T-cell (primary cell): ENCODE measurements at places on chromosomes 12 and 14.

- DNase-seq, result peak; percentile 10
These were observed 3.0 kb downstream of the KRT73 start for GRCh38 chr12:52615208-52615868.

DNA sequence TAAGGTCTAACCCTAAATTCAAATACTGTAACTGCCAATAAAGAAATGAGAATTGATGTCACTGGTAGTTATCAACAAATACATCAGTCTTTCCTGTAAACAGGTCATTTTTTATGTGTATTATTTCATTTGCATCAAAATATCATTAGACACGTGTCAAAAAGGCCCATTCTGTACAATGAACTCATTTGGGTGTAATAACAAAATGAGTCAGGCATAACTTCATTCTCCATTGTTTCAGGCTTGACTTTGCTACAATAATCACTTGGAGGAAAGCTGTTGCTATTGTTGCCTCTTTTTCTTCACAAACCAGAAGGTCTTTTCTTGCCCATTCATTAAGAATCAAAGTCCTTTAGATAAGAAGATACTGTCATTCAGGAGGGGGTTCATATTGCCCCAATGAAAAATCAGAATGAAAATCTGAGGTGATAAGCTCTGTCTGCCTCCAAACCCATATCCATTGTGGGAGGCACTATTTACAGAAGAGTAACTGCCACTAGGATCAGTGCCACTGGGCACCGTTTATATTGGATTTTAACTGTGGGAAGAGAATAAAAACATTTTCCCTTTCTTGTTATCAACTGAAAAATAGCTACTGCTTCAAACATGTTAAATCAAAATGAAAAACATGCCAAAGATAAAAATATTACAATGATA is 10.1 kb downstream of the ENTPD5 start:
- DNase-seq, result no peak

DNA sequence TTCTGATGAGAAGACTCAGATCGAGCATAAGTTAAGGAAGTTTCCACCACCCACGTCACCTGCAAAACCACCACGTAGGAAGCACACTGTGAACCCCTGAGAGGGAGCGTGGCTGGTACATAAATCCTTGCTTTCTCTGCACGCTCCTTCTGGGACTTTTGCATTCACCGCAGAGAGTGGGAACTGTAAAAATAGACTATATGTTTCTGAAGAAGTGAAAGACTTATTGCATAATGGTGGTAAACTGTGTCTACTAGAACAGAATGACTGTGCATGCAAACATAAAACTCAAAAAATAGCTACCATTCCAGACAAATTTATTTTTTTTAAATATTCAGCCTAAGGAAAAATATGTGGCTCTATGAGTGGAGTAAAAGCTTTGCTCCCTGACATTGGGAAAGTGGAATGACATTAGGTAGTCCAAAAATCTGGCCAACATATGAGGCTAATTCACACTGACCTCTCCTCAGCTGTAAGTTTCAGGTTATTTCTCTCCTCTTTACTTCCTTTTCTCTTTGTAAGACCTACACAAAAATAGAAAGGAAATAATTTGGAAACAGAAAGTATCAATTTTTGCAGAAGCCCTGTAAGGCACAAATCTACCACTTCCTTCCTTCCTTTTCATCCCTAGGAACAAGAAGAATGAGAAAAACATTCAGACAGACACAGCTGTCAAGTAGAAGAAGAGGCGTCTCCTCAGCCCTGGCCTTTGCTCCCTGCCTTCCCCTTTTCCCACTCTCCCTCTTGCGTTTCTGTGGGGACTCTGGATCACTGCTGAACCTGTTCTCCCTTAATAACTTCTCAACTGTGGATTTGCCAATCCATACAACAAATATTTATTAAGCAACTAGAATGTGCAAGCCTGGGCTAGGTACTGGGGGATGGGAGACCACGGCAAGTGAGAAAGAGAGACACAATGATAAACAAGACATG is 264.3 kb upstream of the FOXN3 start:
- DNase-seq, result no peak

DNA sequence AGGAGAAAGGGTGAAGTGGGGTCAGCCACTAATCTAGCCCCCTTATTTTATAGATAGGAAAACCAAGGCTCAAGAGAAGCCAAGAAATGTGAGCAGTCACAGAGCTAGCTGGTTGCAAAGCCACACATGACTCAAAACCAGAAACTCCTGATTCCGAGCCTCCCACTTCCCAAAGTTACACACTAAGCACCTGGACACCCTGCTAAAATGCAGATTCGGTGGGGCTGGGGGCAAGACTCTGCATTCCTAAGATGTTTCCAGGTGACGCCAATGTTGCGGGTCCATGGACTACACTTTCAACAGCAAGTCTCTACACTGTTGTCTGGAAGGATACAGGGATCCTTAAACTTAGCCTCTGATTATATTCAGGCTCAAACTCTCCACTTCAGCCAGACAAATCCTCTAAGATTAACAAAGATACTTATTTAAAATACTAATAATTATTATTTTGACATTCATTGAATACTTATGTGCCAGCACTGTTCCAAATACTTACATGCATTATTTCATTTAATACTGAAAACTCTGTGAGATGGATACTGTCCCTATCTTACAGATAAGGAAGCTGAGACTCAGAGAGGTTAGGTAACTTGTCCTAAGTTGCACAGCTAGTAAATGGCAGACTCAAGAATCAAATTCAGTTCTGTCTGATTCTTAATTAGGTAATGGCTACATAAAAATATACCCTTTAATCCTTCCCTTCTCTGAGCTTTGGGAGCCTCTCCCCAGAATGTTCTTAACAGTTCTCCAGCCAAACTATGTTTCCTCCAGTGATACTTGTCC is 81.4 kb downstream of the CRACR2A start:
- DNase-seq, result no peak

DNA sequence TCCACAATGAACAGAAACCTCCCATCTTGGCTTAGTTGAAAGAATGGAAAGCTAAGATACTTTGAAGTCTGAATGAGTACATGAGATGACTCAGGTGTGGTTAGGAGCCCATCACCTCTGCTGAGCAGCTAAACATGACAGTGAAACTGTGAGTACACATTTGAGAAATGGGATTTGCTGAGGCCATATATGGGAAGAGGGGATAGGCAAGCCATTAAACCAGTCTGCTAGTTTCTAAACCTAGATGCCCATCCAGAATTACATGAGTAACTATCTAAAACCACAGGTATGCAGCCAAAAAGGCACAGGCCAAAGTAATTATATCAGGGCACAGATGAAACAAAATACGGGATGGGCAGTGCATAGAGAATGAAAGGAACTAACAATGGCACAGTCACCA is 41.2 kb downstream of the NKX2-1 start:
- no peak for DNase-seq

DNA sequence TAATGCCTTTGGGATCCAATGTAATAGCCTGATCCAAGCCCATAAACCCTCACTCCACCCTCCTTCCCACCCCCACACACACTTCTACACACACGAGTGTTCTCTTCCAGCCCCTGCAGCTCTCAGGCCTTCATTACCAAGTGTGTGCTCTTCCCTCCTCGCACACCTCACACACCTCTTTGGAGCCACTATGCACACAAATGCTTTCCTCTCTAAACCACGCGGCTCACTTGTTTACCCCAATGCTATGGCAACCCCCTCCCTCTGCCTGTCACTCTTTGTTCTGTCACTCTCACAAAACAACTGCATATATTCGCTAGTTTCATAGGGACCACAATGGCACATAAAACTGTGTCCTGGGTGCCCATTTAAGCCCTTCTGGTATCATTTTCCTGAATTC is 35.1 kb downstream of the PPP2R5E start:
- peak; percentile 11 for DNase-seq

DNA sequence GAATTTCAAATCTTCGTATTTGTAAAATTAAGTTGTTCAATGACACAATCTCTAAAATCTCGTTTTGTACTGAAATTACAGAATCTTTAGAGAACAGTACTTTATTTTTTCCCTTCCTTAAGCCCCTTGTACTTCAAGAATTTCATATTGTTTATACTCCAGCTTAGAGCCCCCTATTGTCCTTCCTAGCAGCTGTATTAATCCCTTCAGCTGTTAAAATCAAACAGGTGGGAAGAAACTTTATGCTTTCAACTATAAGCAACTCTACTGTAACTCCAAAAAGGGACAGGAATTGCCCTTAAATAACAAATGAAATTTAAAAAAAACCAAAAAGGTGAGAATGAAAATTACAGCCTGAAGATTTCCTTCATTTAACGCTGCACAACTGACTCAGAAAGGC is 1.7 kb downstream of the NACA start:
- no peak for DNase-seq

GRCh38 chr14:22555384-22556011 is 33.5 kb downstream of the DAD1 start:
- no peak for DNase-seq

GRCh38 chr12:752695-753610 is 574 bp downstream of the WNK1 start:
- DNase-seq, result peak; percentile 53

- DNase-seq, result no peak
These were observed 107.5 kb downstream of the SCARB1 start for GRCh38 chr12:124756166-124756565.

- no peak for DNase-seq
These were observed 62.5 kb upstream of the FAR2 start for GRCh38 chr12:29086325-29087271.

DNA sequence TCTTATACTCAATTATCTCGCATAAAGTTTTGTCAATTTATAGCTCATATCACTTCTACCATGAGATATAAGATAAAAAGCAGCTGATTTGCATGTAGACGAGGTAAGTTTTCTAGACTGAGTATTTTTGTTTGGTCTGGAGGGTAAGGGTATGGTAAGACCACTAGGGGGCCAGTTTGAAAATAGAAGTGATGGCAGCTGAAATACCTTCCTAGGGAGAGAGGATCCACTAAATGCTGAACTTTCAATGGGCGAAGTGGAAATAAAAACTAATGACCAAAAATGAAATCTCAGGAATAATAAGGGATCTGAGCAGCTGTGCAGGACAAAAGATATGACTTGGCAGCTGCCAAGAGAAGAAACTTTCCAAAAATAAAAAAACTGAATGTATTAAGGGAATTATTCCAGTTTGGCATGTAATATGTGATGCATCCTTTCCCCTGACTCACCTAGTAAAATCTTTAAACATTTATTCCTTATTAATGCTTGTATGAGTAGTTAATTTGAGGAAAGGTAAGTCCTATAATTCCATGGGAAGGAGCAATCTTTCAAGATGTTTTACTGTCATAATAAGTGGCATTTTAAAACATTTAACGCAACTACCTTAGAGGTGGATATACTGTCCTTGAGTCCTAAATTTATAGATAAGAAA is 754.5 kb downstream of the C12orf50 start:
- DNase-seq, result no peak

DNA sequence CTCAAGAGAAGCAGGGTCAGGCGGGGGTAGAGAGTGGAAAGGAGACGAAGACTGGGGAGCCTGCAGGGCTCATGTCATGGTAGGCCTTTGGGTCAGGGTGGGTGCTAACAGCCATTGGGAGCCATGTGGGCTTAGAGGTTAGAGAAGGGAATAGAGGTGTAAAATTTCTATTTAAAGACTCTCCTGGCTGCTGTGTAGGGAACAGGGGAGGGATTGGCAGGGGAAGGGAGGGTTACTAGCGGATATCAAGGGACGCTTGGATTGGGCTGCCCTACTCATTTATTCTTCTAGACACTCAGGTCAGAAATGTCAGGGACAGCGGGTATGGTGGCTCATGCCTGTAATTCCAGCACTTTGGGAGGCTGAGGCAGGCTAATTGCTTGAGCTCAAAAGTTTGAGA is 18.2 kb downstream of the WSCD2 start:
- no peak for DNase-seq

- peak; percentile 57 for DNase-seq
These were observed 6.5 kb downstream of the ZBTB1 start for GRCh38 chr14:64510825-64511671.

GRCh38 chr14:55645145-55645544 is 65.1 kb downstream of the KTN1 start:
- no peak for DNase-seq

DNA sequence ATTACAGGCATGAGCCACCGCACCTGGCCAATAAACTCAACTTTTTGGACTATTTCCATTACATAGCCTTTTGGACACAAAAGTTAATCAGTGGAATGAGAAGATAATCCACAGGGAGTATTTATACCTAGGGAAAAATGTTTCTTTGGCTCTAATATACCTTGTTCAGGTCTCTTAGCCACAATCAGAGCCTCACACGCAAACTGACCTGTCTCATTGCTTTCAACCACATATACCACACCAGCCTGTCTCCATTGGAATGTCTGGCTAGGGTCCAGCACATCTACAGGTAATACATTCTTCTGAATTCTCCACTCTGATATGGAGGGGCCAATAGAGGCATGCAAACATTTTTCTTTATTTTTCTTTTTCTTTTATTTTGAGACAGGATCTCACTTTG is 3.8 kb upstream of the RBMS2 start:
- DNase-seq, result no peak

DNA sequence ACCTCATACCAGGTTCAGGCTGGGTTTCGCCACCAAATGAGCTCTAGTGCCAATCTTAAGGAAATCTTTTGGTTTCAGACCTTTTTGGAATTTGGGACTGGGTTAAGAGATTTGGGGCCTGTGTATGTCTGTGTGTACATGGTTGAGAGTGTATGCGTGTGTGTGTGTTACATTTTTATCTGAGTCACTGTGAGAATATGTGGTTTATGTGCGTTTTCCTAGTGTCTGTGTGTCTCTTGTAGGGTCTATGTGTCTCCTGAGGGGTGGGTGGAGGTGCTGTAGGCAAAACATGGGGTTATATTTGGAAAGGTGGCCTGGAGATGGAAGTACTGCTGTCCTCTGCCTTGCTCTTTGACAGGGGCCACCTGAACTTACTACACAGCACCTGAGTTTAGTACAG is 17.9 kb downstream of the C12orf43 start:
- DNase-seq, result no peak

DNA sequence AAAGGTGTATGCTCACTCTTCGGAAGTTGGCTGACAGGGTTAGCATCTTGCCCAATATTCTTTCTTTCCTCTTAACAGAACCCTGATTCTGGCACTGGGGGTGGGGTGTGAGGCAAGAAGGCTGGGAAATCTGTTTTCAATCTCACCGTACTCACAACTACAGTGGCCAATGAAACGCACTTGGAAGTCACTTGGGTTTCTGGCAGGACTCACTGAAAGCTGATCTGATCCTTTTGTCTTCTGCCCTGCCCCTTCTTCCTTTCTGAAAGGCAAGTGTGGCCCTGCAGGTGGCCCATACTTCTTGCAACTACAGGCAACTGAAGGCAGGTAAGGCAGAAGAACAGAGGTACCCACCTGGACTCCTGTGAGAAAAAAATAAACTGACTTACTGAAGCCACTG is 106.9 kb downstream of the STXBP6 start:
- DNase-seq, result no peak
